ENCODE measurements at places on chromosomes 11 and 22.
A peak's percentile ranks its signal among the peaks of the same experiment; 100 is the strongest.

GRCh38 chr11:6620636-6621035 is 1.4 kb upstream of the TPP1 start:
- DNase-seq = no peak

DNA sequence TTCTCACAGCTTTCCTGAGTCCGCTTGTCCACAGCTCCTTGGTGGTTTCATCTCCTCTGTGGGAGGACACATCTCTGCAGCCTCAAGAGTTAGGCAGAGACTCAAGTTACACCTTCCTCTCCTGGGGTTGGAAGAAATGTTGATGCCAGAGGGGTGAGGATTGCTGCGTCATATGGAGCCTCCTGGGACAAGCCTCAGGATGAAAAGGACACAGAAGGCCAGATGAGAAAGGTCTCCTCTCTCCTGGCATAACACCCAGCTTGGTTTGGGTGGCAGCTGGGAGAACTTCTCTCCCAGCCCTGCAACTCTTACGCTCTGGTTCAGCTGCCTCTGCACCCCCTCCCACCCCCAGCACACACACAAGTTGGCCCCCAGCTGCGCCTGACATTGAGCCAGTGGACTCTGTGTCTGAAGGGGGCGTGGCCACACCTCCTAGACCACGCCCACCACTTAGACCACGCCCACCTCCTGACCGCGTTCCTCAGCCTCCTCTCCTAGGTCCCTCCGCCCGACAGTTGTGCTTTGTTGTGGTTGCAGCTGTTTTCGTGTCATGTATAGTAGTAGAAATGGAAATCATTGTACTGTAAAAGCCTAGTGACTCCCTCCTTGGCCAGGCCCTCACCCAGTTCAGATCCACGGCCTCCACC is 11.7 kb downstream of the RASD2 start:
- no peak for DNase-seq

DNA sequence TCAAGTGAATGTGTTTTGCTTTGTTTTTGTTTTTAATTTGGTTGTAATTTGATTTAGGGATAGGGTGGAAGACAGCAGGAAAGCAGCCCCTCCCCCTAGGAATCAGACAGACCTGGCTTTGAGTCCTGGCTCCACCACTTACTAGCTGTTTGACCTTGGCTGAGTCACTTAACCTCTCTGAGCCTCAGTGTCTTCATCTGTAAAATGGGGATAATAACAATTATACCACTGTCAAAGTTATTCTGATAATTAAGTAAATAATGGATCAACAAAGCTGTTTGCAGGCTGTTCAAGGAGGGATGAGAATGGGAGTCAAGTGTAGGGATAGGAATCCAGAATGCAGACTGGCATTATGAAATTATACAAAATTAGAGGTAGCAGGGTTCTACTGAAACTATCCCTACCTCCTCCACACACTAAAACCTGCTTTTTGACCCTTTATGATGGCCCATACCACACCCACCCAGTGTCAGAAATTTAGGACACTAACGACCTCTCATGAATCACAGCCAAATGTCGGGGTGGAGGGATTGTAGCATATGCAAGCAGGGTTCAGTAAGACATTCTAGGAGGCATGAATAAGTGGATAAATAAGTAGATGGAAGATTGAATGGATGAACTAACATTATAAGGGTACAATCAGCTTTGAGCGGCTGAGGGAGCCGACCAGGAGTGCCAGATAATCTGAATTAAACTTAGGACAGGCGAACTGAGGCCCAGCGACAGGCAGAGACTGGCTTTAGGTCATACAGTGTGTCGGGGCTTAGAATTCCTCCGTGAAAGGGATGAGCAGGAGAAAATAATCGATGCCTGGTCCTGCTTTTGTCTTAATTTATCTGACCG is 974 bp downstream of the ANAPC15 start:
- no peak for DNase-seq

- DNase-seq = no peak
Observed at GRCh38 chr11:1553808-1554594, 18.1 kb downstream of the DUSP8 start.

- no peak for DNase-seq
Observed at GRCh38 chr22:34427436-34427835, 507.2 kb upstream of the LARGE1 start.

GRCh38 chr11:103805688-103806009 is 230.8 kb upstream of the DDI1 start:
- DNase-seq = no peak

DNA sequence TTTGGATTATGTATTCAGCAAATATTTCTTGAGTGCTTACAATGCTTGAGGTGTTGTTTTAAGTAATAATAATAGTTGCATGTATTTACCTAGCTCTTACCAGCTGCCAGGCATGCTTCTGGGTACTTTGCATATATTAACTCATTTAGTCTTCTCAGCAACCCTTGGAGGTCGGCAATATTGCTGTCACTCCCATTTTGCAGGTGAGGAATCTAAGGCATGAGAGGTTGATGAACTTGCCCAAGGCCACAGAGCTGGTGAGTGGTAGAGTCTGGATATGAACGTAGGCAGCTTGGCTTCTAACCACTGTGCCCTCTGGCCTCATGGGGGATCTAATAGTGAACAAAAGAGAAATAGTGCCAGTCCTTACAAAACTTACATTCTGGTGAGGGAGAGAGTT is 92.9 kb downstream of the PARVA start:
- no peak for DNase-seq

GRCh38 chr11:72643547-72643946 is 30.7 kb downstream of the PDE2A start:
- DNase-seq = no peak

DNA sequence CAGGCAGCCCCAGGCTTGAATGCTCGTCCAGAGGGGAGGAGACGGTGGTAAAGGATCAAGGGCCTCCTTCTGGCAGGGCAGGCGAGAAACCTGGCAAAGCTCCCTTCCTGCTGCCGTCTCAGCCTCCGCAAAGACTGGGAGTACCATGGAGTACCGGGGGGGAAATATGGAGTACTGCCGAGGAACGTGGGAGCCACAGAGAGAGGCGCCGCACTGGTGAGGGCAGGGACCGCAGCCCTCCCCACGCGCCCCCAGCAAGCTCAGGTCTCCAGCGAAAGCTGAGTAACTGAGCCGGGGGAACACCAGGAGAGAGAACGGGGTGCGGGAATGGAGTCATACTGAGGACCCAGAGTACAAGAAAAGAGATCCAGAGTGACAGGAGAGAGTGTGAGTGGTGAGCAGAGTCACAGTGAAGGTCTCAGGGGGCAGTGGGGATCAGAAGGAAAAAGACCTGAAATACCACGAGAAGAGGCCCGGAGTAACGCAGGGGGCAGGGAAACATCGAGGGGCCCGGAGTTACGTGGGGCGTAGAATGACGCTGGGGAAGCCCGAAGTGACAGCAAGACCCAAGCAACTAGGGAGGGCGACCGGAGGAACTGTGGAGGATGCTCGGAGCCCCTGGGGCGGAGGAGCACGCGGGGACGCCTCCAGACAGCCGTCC is 740 bp downstream of the EML3 start:
- DNase-seq = peak; percentile 54

GRCh38 chr22:19639610-19640135 is 74.6 kb upstream of the SEPTIN5 start:
- no peak for DNase-seq

Measured in cerebellum (tissue), 4 donors.